Stimulated activated CD8-positive, alpha-beta memory T cell treated with anti-CD3 and anti-CD28 coated beads, Interleukin-7, amount 100 ng/mL, for 24 hours (primary cell): ENCODE measurements at places on chromosomes 7 and 10.

- DNase-seq: no peak
Measured at GRCh38 chr10:130073912-130074311, 36.7 kb downstream of the C10orf143 start.

DNA sequence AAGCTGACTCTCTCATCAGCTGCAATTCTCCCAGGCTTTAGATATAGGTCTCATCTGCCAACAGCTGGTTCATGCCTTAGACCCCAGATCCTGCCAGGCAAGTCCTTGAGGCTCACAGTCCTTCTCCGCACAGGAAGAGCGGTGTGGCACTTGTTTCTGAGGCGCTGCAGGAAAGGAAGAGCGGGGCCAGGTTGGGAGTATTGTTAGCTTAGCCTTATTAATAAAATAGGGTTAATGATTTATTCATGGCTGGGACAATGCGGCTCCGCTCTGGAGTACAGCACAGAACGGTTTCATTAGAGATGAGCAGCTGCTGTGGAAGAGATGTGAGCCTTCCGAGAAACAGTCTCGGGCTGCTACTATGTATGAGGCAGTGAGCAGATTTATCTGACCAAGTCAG is 78.1 kb downstream of the FZD1 start:
- DNase-seq: no peak

DNA sequence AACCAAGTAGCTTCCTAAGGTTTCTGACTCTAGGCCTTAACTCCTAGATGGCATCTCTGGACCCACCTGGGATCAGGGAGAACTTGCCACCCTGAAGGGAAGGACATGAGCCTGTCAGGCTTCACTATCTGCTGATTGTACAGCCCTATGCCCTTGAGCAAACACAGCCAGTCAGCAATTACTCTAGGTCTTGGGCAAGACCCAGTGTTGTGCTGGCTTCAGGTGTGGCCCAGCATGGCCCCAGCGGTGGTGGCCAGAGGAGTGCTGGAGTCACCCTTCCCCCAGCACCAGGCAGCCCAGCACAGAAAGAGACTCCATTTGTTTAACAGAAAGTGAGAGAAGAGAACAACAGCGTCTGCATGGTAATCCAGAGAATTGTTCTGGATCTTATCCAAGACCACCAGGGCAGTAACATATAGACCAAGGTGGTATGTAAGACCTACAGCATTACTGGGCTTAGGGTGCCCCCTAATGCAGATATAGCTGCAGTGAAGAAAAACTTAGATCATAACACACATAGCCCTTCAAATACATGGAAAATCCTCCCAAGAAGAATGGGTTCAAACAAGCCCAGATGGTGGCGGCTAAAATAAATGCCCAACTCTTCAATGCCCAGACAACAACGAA is 207.7 kb downstream of the MAGI2 start:
- DNase-seq: no peak

DNA sequence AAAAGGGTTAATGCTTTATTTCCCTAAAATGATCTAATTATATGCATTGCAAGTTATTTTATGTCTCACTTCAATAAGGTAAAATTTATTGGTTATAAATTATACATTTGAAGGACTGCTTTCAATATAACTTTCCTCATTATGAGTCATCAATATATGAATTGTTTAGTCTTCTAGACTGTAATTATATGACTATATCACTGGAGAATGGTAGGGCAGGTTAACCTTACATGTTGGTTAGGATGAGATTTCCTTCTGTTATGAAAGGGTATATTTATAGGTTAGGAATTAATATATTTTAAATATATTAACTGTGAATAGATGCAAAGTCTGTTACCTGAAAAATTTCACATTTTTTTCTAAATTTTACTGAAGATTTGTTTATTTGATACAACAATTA is 406.4 kb upstream of the ETV1 start:
- no peak for DNase-seq

DNA sequence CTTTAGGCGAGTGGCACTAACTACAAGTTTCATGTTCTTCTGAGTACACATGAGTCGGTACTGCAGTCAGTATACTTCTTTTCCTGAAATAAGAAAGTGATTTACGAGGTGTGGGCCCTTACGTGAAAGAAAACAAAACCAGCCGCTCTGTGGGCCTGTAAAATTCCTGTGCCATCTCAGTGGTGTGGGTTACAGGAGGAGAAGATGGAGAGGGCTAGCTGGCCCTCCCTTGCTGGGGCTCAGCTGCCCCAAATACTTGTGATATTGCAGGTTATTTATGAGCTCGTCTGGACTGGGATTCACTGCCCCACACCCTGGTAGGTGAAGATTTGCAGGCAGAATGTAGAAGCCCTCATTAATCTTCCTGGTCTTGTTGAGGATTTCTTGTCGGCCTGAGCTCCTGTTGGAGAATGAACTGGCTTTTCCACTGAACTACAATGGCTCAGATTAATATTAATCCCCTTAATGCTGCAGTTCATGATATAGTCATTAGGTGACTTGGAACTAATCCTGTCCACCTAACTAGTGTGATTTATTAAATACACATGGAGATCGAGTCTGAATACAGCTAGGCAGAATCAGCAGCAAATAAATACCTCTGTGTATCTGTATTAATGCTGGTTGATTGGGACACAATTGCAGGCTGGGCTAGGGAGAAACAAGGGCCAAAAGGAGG is 68.0 kb downstream of the GBF1 start:
- no peak for DNase-seq

GRCh38 chr10:110009736-110010475 is 2.1 kb downstream of the ADD3 start:
- DNase-seq: no peak

DNA sequence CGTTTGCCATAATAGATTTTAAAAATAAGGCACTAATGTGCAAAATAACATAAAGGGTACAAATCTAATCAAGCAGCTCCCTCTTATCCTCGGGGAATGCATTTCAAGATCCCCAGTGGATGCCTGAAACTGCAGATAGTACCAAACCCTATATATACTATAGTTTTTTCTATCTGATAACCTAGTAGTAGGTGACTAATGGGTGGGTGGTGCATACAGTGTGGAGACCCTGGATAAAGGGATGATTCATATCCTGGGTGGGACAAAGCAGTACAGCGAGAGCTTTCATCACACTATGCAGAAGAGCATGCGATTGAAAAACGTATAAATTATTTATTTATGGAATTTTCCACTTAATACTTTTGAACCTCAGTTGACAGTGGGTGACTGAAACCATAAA is 464.5 kb downstream of the GRID1 start:
- no peak for DNase-seq

DNA sequence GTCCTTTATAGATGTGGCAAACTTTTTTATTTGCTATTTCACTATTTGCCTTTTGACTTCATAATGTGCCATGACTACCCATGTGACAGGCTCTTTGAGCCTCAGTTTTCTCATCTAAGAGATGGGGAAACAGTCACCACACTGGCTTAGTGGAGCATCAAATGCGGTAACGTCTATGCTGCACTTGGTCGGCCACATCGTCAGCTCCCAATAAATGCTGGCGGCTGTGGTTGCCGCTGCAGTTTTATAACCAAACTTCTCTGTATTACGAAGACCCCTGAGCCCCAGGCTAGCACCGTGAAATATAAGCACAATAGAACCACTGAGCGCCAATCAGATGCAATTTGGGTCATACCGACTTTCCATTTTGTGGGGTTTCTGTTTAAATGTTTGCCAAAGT is 56.2 kb downstream of the PARP12 start:
- DNase-seq: no peak

DNA sequence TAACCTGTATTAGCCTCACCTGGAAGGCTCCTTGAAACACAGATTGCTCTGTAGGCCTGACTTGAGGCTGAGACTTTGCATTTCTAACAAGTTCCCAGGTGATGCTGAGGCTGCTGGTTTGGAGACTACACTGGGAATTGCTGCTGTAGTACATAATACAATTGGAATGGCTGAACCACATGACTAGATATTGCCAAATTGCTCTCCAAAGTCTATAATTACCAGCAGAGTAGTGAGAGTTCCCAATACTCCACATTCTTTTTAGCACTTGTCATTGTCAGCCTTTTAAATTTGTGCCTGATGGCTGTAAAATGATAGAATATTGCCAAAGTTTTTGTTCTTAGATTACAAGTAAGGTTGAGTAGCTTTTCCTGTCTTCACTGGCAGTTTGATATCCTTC is 39.9 kb downstream of the PLEKHA8 start:
- no peak for DNase-seq

- no peak for DNase-seq
Measured at GRCh38 chr10:60246382-60246781, 143.3 kb downstream of the ANK3 start.

DNA sequence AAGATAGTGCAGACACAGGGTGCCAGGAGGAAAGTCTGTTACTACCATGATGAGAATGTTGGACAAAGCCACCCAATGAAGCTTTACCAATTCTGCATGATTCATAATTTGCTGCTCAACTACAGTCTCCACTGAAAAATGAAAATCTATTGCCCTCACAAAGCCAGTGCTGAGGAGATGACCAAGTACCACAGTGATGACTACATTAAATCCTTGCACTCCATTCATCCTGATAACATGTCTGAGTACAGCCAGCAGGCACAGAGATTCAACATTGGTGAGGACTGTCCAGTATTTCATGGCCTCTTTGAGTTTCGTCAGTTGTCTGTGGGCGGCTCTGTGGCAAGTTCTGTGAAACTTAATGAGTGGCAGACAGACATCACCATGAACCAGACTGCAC is 144.0 kb downstream of the PLCE1 start:
- no peak for DNase-seq

DNA sequence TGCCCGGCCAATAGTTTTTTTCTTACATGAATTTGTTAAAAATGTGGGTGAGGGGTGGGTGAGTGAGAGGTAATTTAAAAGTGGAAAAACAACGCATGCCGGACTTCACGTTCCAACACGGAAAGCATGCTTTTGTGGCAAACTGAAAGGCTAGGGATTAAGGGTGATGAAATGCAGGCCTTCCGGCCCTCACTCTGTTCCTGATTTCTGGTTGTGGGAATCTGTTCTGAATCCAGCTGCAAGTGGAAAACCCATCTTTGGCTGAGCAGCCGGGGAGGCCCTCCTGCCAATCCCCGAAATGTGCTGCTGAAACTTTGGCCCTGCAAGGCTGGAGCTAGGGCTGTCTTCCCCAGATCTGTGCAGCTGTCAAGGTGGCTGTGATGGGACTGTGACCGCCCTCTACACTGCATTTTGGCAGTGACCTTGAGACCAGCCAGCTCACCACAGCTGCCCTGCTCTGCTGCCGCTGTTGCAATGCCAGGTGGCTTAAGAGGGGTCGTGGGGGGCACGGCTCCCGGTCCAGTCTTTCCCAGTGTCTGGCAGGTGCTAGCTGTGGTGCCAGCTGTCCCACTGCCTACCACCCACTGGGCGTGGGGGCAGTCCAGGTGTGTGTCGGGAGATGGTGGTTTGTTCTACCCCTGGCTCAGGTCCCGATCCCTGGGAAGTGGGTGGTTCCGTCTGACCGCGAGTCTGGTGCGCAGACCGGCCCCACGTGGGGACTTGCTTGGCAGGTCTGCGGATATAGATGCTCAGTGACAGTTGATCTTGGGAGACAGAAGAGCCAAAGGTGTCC is 39.0 kb downstream of the TET1 start:
- no peak for DNase-seq

- no peak for DNase-seq
Measured at GRCh38 chr7:78714356-78714755, 739.1 kb downstream of the MAGI2 start.

- no peak for DNase-seq
Measured at GRCh38 chr10:112959207-112959838, 9.3 kb downstream of the TCF7L2 start.

GRCh38 chr7:25846722-25847121 is 305.3 kb upstream of the NFE2L3 start:
- DNase-seq: no peak

GRCh38 chr7:75872073-75872782 is 6.6 kb upstream of the RHBDD2 start:
- DNase-seq: no peak

DNA sequence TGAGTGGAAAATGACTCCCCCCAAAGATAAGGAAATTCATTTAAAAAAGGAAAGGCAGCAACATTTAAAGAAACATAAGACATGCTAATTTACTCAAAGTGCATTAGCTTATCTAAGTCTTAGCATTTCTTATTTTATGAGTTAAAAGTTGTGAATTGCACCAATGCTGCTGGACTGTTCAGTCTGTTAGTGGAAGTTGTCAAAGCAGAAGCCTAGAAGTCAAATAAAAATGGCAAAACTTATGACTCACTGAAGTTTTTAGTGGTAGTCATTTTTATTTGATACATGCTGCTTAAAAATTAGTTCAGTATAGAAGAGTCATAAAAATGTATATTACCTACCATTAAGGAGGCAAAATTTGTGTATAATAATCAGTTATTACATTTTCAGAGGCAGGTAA is 90.8 kb upstream of the FGL2 start:
- DNase-seq: no peak

DNA sequence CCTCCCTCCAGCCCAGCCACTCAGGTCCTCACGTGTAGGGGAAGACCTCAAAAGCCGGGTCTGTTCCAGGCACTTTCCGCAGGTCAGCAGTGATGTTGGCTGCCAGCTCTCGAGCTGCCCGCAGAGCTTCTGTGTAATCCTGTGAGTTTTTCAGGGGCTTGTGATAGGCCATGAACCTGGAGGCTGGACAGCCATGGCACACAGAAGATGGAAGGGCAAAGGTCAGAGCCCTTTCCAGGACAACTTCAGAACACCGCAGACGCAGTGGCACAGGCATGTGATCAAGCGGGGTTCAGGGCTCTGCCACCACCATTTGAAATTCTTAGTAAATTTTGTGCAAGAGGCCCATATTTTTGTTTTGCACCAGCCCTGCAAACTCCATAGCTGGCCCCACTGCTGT is 24.0 kb downstream of the NPC1L1 start:
- no peak for DNase-seq

DNA sequence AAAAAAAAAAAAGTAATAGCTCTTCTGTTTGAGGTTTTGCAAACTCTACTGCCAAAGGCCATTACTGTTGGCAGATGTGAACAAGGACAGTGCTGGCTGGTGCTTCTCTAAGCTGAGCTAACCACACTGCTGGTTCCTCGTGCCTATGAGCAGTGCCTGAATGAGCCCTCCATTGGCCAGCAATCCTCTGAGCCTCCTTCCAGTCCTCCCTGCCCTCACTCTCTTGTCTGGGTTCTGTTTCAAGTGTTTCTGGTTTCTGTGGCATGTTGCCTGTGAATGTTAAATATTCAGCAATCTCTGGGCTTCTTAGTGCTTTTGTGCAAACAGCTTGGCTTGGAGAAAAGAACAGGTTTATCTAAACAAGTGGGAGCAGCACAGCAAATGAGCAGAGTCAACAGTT is 161.3 kb upstream of the AUTS2 start:
- DNase-seq: no peak

GRCh38 chr10:22466763-22467334 is 121.6 kb downstream of the SPAG6 start:
- DNase-seq: no peak

GRCh38 chr10:11698691-11699549 is 43.3 kb upstream of the ECHDC3 start:
- no peak for DNase-seq
